Caki2 (cell line): ENCODE measurements at places on chromosomes 4 and X. TPM values are rescaled to one million over a fixed set of nuclear protein-coding genes. Genes with fewer than 3 reads are reported as not detected.

GLUD2 gene
- total RNA-seq = 1.8 and 2.2 TPM in 2 replicates

- DNase-seq = no peak
Observed at GRCh38 chrX:137792214-137792613, 226.3 kb downstream of the ZIC3 start.

PNMA3 gene
- 0.30 TPM in 1 of 2 replicates, not detected in the other for total RNA-seq

DNA sequence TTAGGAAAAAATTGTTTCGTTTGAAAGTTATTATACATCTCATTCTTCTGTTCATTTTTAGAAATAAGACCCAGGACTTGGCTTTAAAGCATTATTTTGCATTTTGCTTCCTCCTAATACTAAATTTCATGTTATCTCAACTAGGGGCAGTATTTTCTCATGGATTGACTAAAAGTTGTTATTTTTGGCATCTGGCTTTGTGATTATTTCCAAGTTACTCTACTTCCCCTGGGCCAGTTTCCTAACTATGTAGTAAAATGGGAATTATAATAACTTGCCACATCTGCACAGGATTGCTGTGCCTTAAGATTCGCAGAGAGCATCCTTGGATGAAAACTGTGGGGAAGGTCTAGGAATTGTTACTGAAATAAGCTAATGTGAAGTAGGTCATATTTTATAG is 3.0 kb downstream of the RBPJ start:
- DNase-seq = peak; percentile 25

MCUB gene
- total RNA-seq = 65.8 and 85.7 TPM in 2 replicates

DNA sequence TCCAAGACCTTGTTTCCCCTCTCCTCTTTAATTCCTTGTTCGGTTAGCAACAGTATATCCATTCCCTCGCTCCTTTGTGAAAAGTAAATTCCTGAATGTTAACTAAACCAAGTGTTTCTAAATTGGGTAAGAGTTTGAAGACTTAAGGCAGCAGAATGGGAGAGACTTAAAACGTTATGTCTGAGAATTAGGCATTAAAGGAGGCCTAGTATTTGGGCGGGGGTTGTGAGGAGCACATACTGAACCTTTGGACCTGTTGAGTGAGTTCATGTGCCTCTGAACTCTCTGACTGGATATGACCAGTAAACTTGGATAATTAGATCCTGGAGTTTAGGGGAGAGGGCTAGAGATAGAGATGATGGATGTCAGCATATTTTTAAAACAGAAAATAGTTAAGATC is 1.2 kb downstream of the MSMO1 start:
- peak; percentile 5 for DNase-seq
